ENCODE measurements at places on chromosomes 1 and 21.

DNA sequence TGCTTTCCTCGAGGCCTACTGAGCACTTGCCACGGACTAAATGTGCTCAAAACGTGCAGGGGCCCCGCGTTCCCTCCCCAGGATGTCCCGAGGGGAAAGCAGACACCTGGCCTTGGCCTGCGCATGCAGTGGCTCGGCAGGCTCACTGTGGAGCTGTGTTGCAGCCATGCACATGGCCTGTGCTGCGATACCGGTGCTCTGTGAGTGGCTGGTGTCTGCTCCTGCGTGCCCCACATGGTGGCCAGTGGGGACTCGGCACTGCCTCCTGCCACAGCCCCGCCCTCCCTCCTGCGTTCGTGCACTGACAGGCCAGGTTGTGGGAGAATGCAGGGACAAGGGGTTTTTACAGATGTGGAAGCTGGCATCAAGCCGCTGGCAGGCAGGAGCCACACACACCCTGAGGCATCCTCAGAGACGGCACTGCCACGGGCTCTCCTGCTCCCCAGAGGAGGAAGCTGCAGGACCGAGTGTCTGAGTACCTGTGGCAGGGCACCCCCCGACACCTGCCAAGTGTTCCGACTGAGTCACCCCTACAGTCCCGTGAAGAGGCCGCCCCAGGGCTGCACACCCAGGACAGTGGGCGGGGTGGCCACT lies 16.9 kb upstream of the PTTG1IP start:
- DNase-seq, result no peak

GRCh38 chr1:192516776-192517297 lies 58.7 kb upstream of the RGS1 start:
- DNase-seq, result peak; percentile 87

- DNase-seq, result no peak
Observed at GRCh38 chr1:169886931-169887330, 6.8 kb downstream of the SCYL3 start.

- DNase-seq, result peak; percentile 19
Observed at GRCh38 chr1:226406401-226406881, 1.5 kb downstream of the PARP1 start.
